ENCODE measurements at places on chromosomes 16 and 17. TPM values are rescaled to one million over a fixed set of nuclear protein-coding genes. Genes with fewer than 3 reads are reported as not detected.

G6PC1 gene
- not detected for total RNA-seq

NPIPB6 gene
- total RNA-seq = 1.7 TPM

ABCA10 gene
- 6.8 TPM for total RNA-seq

RTN4RL1 gene
- total RNA-seq = 11.5 TPM

NPW gene
- not detected for total RNA-seq

GRCh38 chr17:4503283-4504025, 4.8 kb downstream of the SPNS2 start:
- DNase-seq = no peak
- H3K4me3 ChIP-seq = no peak overlapping the region
- H3K36me3 ChIP-seq = no peaks in the 10 kb centered on the region

GRCh38 chr17:38922538-38923297, 2.7 kb upstream of the LASP1NB start:
- H3K27ac ChIP-seq = peak overlapping the region; percentile 78
- H3K27me3 ChIP-seq = no peaks in the 10 kb centered on the region
- peaks cover 43% of the 10 kb centered on the region for H3K4me1 ChIP-seq

DNA sequence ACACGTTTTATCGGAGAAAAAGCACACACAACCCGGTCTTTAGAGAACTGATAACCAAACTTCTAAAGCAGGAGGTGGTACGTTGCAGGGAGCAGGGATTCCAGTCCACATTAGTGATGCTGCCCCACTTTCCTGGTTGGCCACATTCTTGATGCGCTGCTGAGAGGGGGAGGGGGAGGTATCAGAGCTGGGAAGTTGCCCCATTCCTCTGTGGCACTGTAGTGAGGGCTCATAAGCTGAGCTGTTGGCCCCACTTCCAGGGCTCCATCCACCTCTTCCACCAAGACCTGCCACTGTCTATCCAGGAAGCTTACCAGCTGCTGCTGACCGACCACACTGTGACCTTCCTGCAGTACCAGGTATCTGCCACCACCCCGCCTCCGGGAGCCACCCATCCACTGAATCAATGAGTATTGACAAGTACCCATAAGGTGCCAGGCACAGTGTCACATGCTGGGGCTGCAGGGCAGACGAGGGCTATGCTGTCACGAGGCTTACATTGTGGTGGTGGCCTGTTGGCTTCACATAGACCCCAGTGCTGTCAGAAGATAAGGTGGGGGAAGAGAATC, 1.1 kb downstream of the TSEN54 start:
- H3K36me3 ChIP-seq = peaks cover 12% of the 10 kb centered on the region
- no peak for DNase-seq
- H3K4me1 ChIP-seq = peaks cover 27% of the 10 kb centered on the region
- H3K4me3 ChIP-seq = peak overlapping the region; percentile 78

- DNase-seq = no peak
- H3K4me3 ChIP-seq = no peak overlapping the region
- H3K36me3 ChIP-seq = no peaks in the 10 kb centered on the region
- no peaks in the 10 kb centered on the region for H3K4me1 ChIP-seq
- H3K27me3 ChIP-seq = no peaks in the 10 kb centered on the region
Observed at GRCh38 chr16:25931473-25932035, 239.8 kb downstream of the HS3ST4 start.

DNA sequence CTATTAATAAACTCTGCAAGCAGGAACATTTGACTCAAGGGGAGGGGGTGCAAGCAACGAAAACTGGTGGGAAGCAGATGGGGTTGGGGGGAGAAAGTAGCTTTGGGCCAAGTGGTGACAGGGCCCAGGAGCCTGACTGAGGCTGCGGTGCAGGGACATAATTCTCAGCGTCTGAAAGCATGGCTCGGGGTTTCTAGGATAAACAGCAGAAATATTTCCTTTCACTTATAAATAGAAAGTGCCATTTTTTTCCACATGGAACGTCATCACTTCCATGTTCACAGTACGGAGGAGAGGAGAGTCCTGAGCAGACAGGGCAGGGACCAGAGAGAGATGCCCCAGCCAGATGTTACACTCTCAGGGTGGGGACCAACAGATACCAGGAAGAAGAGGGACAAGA, 197.1 kb downstream of the ZFHX3 start:
- DNase-seq = peak; percentile 73
- peak overlapping the region; percentile 98 for H3K27ac ChIP-seq
- H3K4me1 ChIP-seq = peaks cover 75% of the 10 kb centered on the region
- no peaks in the 10 kb centered on the region for H3K36me3 ChIP-seq
- H3K4me3 ChIP-seq = no peak overlapping the region
- no peaks in the 10 kb centered on the region for H3K27me3 ChIP-seq

DNA sequence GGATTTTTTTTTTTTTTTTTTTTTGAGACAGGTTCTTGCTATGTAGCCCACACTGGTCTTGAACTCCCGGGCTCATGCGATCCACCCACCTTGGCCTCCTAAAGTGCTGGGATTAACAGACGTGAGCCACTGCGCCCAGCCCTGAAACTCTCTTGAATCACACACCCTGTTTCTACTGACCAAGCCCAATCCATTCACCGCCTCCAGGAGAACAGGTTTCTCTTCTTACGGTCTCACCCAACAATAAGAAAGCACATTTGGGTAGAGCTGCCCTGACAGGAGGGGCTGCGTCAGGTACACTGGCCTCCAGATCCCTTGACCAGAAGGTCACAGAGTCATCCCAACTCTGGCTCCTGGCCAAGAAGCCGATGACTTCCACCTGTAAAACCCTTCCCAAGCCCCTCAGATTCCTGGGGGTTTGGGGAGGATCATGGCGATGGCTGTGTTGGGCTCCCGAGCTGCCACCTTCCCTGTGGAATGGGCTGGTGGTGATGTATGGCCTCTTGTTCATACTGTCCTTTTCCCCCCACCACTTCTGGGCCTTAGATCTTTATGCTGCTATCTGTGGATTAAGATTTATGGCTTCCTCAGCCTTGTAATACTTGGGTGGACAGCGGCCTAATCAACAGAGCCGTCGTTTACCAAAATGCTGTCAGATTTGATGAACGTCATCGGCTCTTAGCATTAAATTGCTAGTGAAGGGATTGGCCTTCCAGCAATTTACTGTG, 89.1 kb downstream of the KATNIP start:
- H3K27me3 ChIP-seq = no peaks in the 10 kb centered on the region
- H3K4me3 ChIP-seq = no peak overlapping the region
- H3K36me3 ChIP-seq = no peaks in the 10 kb centered on the region
- DNase-seq = no peak
- H3K4me1 ChIP-seq = no peaks in the 10 kb centered on the region

GRCh38 chr17:35791681-35792350, 3.6 kb downstream of the MMP28 start:
- H3K27me3 ChIP-seq = no peaks in the 10 kb centered on the region
- DNase-seq = no peak
- H3K27ac ChIP-seq = no peak overlapping the region
- H3K4me1 ChIP-seq = peaks cover 8% of the 10 kb centered on the region
- H3K4me3 ChIP-seq = no peak overlapping the region
- no peaks in the 10 kb centered on the region for H3K36me3 ChIP-seq

- no peak overlapping the region for H3K27ac ChIP-seq
- no peak for DNase-seq
- H3K4me3 ChIP-seq = no peak overlapping the region
- H3K4me1 ChIP-seq = peaks cover 19% of the 10 kb centered on the region
- no peaks in the 10 kb centered on the region for H3K27me3 ChIP-seq
Observed at GRCh38 chr16:12805066-12805465, 1.4 kb upstream of the CPPED1 start.

DNA sequence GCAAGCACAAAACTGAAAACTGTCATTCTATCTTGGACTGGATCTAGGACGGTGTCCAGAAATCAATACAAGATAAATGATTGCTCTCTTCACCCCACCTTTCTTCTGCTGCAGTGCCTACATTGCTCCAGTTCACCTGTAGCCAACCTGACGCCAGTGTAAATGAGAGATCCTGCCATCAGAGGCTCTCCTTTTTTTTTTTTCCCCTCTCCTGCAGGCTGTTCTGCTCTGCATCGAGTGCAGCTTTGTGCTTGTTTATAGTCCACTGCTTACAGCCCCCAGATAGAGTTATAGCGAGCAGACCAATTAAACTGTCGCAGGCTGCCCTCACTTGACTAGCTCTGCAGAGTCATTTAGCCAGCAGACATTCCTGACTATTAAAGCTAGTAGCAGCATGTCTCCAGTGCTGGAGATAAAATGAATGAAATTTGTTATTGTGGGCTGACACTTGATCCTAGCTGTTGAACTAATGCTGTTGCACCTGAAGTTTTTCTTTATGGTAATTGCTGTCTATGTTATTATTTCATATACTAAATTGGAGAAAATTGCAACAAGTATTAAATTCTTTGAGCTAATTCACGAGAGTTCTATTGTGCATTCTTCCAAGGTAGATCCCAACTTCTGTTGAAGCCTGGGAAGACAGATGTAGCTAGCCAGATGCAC, 257.1 kb downstream of the FTO start:
- no peaks in the 10 kb centered on the region for H3K27me3 ChIP-seq
- H3K36me3 ChIP-seq = no peaks in the 10 kb centered on the region
- H3K27ac ChIP-seq = no peak overlapping the region
- no peaks in the 10 kb centered on the region for H3K4me1 ChIP-seq

DNA sequence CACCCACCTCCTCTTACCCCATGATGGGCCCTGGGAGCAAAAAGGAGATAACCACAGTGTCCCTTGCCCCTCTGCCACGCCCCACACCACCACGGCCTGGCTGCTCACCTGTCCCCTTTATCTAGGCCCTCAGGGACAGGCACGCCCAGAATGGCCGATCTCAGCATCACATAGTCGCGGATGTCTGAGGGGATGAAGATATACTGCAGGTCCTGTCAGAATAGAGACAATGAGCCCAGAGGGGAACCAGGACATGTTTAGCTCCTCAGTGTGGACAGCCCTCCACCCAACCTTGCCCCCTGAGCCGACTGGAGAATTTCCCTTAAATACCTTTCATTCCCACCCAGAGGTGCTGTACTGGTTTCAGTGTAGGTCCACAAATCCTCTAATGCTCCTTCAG, 15.2 kb downstream of the ST6GALNAC2 start:
- H3K4me1 ChIP-seq = no peaks in the 10 kb centered on the region
- no peak overlapping the region for H3K27ac ChIP-seq
- H3K4me3 ChIP-seq = no peak overlapping the region
- DNase-seq = no peak
- no peaks in the 10 kb centered on the region for H3K27me3 ChIP-seq
- peaks cover 7% of the 10 kb centered on the region for H3K36me3 ChIP-seq

DNA sequence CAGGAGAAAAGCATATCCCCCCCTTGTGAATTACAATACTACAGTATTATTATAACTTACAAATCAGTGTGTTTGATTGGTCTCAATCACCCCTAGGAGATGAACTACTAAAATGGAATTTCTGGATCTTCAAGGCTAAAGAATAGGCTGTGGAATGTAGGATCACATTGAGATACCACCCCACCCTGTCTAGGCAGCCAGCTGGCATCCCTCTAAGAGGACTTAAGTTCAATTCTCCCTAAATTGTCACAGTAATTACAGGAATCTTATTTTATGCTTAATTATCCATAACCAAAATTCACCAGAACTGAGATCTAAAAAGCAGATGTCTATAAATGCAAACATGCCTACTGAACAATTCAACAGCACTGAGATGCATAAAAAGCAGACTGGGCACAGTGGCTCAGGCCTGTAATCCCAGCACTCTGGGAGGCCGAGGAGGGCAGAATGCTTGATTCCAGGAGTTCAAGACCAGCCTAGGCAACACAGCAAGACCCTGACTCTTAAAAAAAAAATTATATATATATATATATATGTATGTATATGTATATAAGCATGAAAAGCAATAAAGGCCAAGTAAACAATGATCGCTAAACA, 12.0 kb downstream of the AP1G1 start:
- no peaks in the 10 kb centered on the region for H3K27me3 ChIP-seq
- no peaks in the 10 kb centered on the region for H3K4me1 ChIP-seq
- peaks cover 22% of the 10 kb centered on the region for H3K36me3 ChIP-seq
- no peak overlapping the region for H3K27ac ChIP-seq
- DNase-seq = no peak
- H3K4me3 ChIP-seq = no peak overlapping the region
